Left ventricle myocardium inferior (tissue), 1 donor: ENCODE measurements at places on chromosomes 6 and 20. TPM values are rescaled to one million over a fixed set of nuclear protein-coding genes. Genes with fewer than 3 reads are reported as not detected.

GRCh38 chr6:96675597-96675996 lies 112.7 kb downstream of the FHL5 start:
- no peak overlapping the region for H3K27ac ChIP-seq
- H3K27me3 ChIP-seq, result no peaks in the 10 kb centered on the region
- no peaks in the 10 kb centered on the region for H3K36me3 ChIP-seq
- DNase-seq, result no peak

DNA sequence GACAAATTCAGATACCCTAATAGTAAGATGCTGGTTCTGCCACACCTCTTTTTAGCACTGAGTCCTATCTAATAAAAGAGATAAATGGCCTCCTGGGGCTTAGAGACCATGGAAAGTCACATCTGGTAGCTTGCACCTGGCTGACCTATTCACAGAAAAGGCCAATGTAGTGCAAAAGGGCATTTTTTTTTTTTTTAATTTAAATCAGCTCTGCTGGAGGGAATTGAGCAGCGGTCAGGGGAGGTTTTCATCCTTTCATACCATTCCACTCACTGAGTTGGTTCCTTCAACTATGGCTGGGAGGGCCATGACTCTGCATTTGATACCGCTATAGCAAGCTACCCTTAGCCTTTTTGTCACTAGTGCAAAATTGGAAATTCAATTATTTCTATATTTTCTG lies 20.1 kb upstream of the HS3ST5 start:
- no peak overlapping the region for H3K27ac ChIP-seq
- H3K4me1 ChIP-seq, result no peaks in the 10 kb centered on the region
- H3K4me3 ChIP-seq, result no peak overlapping the region

GRCh38 chr6:33838983-33839382 lies 35.2 kb upstream of the MLN start:
- no peak overlapping the region for H3K27ac ChIP-seq
- no peaks in the 10 kb centered on the region for H3K36me3 ChIP-seq
- no peak for DNase-seq
- H3K4me3 ChIP-seq, result no peak overlapping the region

- H3K4me1 ChIP-seq, result peaks cover 45% of the 10 kb centered on the region
- H3K27me3 ChIP-seq, result no peaks in the 10 kb centered on the region
- no peak for DNase-seq
- peak overlapping the region; percentile 66 for H3K27ac ChIP-seq
- H3K36me3 ChIP-seq, result no peaks in the 10 kb centered on the region
These were observed 40.7 kb downstream of the MAP3K5 start for GRCh38 chr6:136751522-136751956.

DNA sequence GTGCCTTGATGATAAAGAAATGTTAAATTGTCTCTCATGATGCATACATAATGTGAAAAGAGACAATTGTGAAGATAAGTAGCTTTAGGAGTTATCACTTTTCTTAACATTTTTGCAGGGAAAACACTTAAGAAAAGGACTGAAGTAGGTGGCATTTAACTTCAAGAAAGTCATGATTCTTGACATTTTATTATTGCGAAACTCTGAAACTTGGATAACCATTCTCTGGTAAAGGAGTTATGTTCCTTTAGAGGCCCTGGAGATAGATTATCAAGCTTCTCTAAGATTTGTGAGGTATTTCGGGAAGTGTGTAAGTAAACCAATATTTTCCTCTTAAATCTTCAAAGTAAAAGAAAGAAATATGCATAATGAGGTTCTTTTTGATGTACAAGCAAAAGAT lies 38.5 kb downstream of the HTR1B start:
- no peaks in the 10 kb centered on the region for H3K27me3 ChIP-seq
- H3K4me1 ChIP-seq, result no peaks in the 10 kb centered on the region
- DNase-seq, result no peak
- no peak overlapping the region for H3K4me3 ChIP-seq
- H3K27ac ChIP-seq, result no peak overlapping the region
- no peaks in the 10 kb centered on the region for H3K36me3 ChIP-seq

DNA sequence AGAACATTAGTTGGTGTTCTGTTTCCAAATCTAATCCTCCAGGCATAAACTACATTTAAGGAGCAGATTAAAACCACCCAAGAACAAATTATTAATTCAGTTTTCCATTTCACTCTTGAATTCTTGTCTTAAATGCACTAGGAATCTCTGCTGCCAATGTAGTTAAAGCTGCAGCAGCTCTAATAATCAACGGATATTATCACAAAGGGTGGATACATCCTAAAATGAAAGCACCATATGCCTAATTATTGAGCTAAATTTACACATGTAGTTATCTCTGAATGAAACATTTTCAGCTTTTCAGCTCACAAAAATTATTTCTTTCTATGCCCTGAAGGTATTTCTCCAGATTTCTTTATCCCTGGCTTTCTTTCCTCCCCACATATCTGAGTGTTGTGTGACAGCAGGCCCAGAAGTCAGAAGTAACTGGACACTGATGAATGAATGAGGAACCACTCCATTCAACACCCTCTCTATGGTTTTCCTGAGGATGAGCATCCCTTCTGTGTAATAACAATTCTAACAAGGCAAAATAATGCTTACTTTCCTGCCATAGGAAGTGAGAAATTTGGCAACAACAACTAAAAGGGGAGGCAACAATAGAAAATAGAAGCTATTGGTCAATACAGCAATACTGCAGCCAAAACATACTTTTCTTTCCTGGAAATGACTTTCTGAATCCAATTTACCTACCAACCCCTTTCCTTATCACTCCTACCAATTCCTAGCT lies 14.9 kb downstream of the MAN1A1 start:
- peaks cover 71% of the 10 kb centered on the region for H3K4me1 ChIP-seq
- H3K36me3 ChIP-seq, result no peaks in the 10 kb centered on the region
- H3K27ac ChIP-seq, result peak overlapping the region; percentile 65
- H3K27me3 ChIP-seq, result no peaks in the 10 kb centered on the region

GRCh38 chr6:157312757-157313156 lies 10.6 kb downstream of the TMEM242 start:
- H3K27ac ChIP-seq, result no peak overlapping the region
- H3K27me3 ChIP-seq, result no peaks in the 10 kb centered on the region
- DNase-seq, result no peak
- H3K36me3 ChIP-seq, result peaks cover 28% of the 10 kb centered on the region
- H3K4me1 ChIP-seq, result peaks cover 25% of the 10 kb centered on the region

GRCh38 chr6:125611573-125612344 lies 137.7 kb upstream of the HEY2 start:
- peak overlapping the region; percentile 60 for H3K27ac ChIP-seq
- H3K36me3 ChIP-seq, result no peaks in the 10 kb centered on the region
- H3K27me3 ChIP-seq, result no peaks in the 10 kb centered on the region
- DNase-seq, result no peak
- H3K4me1 ChIP-seq, result peaks cover 20% of the 10 kb centered on the region

DNA sequence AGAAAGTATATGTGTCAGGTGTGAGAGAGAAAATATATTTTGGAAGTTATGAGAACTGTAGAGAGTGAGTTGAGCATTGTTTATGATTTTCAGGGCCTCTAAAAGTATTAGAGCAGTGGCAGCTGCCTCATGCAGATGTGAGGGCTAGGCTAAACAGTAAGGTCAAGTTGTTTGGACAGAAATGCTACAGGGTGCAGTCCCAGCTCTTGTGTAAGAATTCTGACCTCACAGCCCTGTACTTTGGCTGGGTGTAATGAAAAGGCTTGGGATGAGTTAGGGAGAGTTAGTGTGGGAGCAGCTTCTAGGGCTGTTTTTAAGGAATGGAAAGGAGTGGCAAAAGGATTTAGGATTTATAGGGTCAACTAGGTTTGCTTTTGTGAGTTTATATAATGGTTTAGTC lies 764.8 kb upstream of the ADGRB3 start:
- H3K27ac ChIP-seq, result no peak overlapping the region
- no peak overlapping the region for H3K4me3 ChIP-seq
- H3K27me3 ChIP-seq, result no peaks in the 10 kb centered on the region
- no peaks in the 10 kb centered on the region for H3K4me1 ChIP-seq
- no peaks in the 10 kb centered on the region for H3K36me3 ChIP-seq
- DNase-seq, result no peak

- H3K27me3 ChIP-seq, result no peaks in the 10 kb centered on the region
- no peak overlapping the region for H3K4me3 ChIP-seq
- DNase-seq, result no peak
- H3K27ac ChIP-seq, result no peak overlapping the region
- H3K4me1 ChIP-seq, result peaks cover 27% of the 10 kb centered on the region
These were observed 6.6 kb upstream of the BTBD9 start for GRCh38 chr6:38646166-38646878.

GRCh38 chr6:157332813-157333212 lies 9.5 kb upstream of the TMEM242 start:
- H3K4me3 ChIP-seq, result no peak overlapping the region
- H3K4me1 ChIP-seq, result peaks cover 36% of the 10 kb centered on the region
- no peak overlapping the region for H3K27ac ChIP-seq
- no peaks in the 10 kb centered on the region for H3K27me3 ChIP-seq
- H3K36me3 ChIP-seq, result no peaks in the 10 kb centered on the region
- no peak for DNase-seq

The BTNL2 gene
- not detected for total RNA-seq

The CCR6 gene
- not detected for total RNA-seq

The SLC17A1 gene
- not detected for total RNA-seq
